Stimulated activated CD4-positive, alpha-beta T cell treated with anti-CD3 and anti-CD28 coated beads, Interleukin-1b, Interleukin-23, amount 100 ng/mL, for 1 hour (primary cell): ENCODE measurements at places on chromosomes 5 and 9.

- no peak for DNase-seq
Measured at GRCh38 chr5:69510694-69511093, 18.1 kb downstream of the OCLN start.

GRCh38 chr9:114404531-114404930, 16.7 kb upstream of the AKNA start:
- no peak for DNase-seq

DNA sequence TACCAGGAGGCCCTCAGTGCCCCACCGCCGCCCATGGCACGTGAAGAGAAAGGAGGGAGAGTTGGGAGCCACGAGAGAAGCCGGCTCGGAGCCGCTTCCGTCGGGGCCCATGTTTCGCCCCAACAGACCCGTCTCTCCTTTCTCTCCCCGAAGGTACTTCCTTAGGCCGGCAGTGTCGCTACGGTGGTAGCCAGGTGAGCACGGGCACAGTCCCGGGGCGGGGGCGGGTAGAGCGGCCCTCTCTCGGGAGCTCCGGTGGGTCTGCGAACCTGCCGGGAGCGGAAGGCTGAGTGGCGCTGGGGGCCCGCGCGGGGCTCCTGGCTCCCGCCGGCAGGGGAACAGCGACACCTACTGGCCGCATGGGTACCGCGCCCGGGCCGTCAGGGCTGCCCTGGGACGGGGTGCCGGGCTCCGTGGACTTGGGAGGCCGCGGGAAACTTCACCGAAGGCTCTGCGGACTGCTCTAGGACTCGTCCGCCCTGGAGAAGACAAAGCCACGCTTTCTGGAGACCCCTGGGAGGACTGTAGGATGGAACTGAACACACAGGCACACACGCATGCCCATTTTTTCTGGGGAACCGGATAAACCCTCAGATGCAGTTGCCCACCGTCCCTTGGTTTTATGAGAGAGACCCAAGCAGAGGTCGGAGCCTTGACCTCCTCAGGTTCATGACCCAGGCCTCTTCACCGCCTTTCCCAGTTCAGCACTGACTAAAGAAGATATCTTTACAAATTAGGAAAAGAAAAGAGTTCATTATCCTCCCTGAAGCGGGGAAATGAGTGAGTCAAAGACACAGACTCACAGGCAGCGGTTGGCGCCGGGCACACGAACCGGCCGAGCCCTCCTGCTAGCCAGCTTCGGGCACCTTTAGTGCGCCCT, 202.5 kb downstream of the MEF2C start:
- peak; percentile 69 for DNase-seq

DNA sequence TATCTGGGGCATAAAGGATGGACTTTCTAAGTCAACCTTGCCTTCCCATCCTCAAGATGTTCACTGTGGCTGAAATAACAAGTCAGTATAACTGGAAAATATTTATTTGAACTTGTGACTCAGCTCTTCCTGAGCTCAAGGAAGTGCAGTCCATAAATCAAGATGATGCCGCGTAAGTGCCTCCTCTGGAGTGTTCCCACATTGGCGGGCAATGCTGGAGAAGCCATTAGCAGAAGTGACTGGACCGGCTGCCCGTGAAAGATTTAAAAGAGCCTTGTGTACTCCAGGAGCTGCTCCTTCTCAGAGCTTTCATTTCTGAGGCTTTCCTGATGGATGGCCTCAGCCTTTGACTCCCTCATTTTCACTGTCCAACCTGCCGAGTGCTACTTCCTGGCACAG, 17.4 kb downstream of the TMOD1 start:
- no peak for DNase-seq

- no peak for DNase-seq
Measured at GRCh38 chr9:130467316-130467715, 22.6 kb downstream of the ASS1 start.

- DNase-seq, result no peak
Measured at GRCh38 chr5:31889001-31889561, 250.2 kb downstream of the PDZD2 start.

- DNase-seq, result no peak
Measured at GRCh38 chr5:2282034-2282690, 399.4 kb upstream of the IRX4 start.

- no peak for DNase-seq
Measured at GRCh38 chr5:68482199-68482598, 266.6 kb downstream of the PIK3R1 start.

GRCh38 chr5:98968056-98968564, 39.3 kb upstream of the CHD1 start:
- DNase-seq, result no peak

- no peak for DNase-seq
Measured at GRCh38 chr5:77390795-77391194, 101.3 kb downstream of the WDR41 start.

DNA sequence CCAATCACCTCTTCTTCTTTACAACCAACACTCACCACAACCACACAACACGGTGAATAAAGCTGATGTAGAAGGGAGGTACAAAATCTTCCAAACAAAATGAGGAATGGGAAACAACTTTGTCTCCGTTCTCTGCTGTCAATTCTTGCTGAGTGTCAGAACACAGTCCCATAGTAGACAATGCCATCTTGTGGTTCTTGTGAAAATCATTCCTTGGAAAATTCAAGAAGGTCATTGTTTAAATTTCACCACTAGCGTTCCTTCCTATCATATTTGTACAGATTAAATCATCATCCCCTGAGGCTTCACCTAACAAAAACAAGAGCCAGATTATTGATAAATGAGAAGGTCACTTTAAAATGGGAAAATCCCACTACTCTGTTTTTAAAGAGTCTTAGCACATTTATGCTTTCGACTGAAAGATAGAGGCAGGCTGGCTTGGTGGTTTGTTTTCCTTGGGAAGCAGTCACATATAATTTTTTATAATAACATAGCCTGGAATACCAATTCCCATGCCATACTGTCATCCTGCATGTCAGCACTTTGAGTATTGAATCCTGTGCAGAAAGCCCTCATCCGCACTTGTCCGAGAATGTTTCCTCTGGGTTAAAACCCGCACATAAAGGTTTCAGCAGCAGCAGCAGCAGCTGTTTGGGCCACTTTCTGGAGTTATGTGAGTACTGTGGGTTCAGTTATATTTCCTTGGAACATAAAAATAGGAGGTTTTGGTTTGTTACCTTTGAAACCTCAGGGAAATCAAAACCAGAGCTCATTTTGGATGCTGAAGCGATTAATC, 395.0 kb upstream of the SMARCA2 start:
- no peak for DNase-seq

- no peak for DNase-seq
Measured at GRCh38 chr5:176712546-176713304, 65.4 kb downstream of the TSPAN17 start.

- no peak for DNase-seq
Measured at GRCh38 chr9:16628413-16628812, 242.1 kb downstream of the BNC2 start.

DNA sequence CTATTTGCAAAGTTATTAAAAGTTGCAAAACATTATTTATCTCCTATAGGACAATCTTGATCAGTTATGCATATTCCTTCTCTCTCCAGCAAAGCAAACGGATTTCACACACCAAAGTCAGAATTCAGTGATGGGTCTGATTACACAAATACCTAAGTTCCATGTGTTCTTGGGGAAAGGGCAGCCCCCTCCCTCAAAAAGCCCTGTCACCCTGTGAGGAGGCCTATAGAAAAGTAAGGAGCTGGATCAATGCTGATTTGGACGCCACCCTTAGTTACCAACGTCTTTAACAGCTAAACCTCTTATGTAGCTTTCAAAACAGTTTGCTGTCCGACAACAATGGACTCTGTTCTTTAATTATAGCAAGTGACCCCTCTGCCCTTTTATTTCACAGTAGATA, 6.4 kb downstream of the ZNF608 start:
- DNase-seq, result no peak

- no peak for DNase-seq
Measured at GRCh38 chr9:17721954-17722353, 143.1 kb downstream of the SH3GL2 start.

GRCh38 chr9:72188232-72188631, 39.0 kb downstream of the GDA start:
- DNase-seq, result no peak

- no peak for DNase-seq
Measured at GRCh38 chr9:86809151-86809550, 138.2 kb downstream of the GAS1 start.

- DNase-seq, result no peak
Measured at GRCh38 chr5:1663186-1663585, 136.5 kb downstream of the MRPL36 start.

GRCh38 chr9:125240649-125240999, 519 bp downstream of the HSPA5 start:
- DNase-seq, result no peak

DNA sequence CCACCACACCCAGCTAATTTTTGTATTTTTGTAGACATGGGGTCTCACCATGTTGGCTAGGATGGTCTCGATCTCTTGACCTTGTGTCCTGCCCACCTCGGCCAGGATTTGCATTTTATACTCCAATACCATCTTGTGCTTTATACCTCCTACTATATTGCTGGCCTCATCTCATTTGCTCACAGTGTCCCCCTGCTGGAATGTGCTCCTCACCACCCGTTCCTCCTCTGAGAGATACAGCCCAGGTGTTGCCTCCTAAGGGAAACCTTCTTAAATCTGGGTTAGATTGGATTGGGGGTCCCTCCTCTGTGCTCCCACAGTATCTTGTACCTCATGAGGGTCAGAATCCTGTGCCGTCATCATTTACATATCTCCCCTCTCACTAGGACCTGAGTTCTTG, 131.7 kb downstream of the PAPPA start:
- DNase-seq, result no peak

DNA sequence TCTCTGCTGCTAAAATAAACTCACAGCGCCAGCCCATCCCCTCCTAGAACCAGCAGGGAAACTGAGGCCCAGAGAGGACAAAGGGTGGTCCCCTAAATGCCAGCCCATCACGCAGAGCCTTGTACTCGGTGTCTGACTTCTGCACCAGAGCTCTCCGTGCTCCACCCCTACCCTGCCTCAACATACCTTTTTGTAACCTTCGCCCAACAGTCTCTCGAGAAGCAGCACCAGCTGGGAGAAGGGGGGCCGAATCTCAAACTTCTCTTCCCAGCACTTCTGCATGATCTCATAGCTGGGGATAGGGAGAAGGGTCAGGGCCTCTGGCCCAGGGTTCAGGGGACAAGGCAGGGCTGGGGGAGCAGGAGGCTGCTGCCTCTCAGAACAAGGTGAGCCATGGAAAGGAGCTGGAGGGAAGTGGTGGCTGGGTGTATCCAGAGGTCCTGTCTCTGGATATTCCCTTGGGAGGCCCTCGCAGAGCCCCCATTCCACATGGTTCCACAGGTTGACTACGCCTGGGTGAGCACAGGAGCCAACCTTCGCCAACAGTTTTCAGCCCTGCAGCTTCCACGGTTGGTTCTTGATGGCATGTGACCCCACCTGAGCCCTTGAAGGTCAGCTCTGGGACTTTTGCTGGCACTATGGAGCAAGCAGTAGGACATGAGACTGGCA, 32.3 kb upstream of the CSF1R start:
- DNase-seq, result no peak

GRCh38 chr5:89441965-89442364, 559.0 kb upstream of the MEF2C start:
- DNase-seq, result no peak

DNA sequence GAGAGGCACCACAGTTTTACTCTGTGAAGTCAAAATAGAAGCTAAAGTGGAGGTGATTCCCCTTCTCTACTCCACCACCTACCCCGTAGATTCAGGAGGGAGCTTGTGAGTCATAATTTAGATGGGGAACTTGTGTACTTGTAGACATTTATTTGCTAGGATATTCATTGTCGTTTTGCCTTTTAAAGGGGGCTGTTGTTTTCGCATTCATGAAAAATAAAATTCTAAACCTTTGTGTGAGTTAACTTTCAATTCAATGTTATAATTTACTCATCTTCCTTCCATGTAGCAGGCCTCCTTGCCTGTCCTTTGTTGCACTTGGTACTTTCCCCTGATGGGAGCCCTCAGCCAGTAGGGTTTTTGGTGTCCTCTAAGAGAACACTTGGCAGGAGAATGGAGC, 22.0 kb downstream of the SECISBP2 start:
- DNase-seq, result no peak

GRCh38 chr5:31981361-31981945, 192.7 kb downstream of the GOLPH3 start:
- DNase-seq, result no peak

GRCh38 chr9:36040271-36040925, 3.7 kb downstream of the RECK start:
- no peak for DNase-seq

GRCh38 chr9:19754921-19755320, 33.9 kb downstream of the SLC24A2 start:
- no peak for DNase-seq

- DNase-seq, result no peak
Measured at GRCh38 chr9:138075496-138075895, 197.9 kb downstream of the CACNA1B start.

DNA sequence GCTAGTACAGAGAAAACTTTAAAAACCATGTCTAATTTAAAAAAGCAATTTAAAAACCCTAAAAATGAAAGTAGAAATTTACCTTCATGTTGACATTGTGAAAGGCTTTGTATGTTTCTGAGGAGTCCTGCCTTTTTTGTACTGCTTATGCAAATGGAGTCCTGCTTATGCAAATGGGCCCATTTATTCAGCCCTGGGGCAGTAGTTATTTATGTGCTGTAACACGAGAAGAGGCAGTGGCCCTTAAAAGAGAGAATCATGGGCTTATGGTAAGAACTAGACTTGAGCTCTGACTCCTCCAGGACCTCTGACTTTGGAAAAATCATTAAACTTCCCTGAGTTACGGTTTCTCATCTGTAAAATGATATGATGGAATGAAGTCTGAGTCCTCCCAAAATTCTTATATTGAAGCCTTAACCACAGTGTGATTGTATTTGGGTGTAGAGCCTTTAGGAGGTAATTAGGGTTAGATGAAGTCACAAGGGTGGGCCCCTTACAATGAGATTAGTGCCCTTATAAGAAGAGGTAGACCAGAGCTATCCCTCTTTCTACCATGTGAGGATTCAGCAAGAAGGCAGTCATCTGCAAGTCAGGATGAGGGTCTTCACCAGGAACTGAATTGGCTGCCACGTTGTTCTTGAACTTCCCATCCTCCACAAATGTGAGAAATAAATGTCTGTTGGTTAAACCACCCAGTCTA, 447.8 kb upstream of the CD180 start:
- DNase-seq, result no peak

GRCh38 chr5:176693477-176693851, 46.2 kb downstream of the TSPAN17 start:
- DNase-seq, result no peak

DNA sequence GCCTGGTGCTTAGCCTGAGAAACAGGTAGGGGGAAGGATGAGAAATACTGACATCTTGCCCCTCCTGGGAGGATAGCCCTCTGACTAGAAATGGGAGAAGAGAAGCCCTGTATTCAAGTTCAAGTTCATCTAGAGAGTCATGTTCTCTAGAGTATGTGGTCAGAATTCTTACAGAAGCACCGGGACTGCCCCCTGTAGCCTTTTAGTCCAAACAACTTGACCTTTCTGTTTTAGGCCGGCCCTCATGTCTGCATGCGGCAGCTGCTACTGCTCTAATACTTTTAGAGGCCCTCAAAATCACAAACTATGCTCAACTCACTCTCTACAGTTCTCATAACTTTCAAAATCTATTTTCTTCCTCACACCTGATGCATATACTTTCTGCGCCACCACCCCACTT, 47.7 kb downstream of the PHAX start:
- DNase-seq, result no peak

- DNase-seq, result no peak
Measured at GRCh38 chr9:91858213-91859030, 91.6 kb downstream of the ROR2 start.

- no peak for DNase-seq
Measured at GRCh38 chr5:108420158-108420557, 38.3 kb upstream of the FBXL17 start.

GRCh38 chr9:129173296-129174101, 4.6 kb downstream of the IER5L start:
- no peak for DNase-seq

- peak; percentile 9 for DNase-seq
Measured at GRCh38 chr9:22079873-22080341, 70.8 kb upstream of the CDKN2B start.
